ENCODE measurements at places on chromosomes 4 and X.

GRCh38 chr4:71201817-71202576 is 136.8 kb upstream of the SLC4A4 start:
- DNase-seq, result no peak

GRCh38 chrX:103405009-103405333 is 28.6 kb downstream of the BEX3 start:
- DNase-seq, result no peak

DNA sequence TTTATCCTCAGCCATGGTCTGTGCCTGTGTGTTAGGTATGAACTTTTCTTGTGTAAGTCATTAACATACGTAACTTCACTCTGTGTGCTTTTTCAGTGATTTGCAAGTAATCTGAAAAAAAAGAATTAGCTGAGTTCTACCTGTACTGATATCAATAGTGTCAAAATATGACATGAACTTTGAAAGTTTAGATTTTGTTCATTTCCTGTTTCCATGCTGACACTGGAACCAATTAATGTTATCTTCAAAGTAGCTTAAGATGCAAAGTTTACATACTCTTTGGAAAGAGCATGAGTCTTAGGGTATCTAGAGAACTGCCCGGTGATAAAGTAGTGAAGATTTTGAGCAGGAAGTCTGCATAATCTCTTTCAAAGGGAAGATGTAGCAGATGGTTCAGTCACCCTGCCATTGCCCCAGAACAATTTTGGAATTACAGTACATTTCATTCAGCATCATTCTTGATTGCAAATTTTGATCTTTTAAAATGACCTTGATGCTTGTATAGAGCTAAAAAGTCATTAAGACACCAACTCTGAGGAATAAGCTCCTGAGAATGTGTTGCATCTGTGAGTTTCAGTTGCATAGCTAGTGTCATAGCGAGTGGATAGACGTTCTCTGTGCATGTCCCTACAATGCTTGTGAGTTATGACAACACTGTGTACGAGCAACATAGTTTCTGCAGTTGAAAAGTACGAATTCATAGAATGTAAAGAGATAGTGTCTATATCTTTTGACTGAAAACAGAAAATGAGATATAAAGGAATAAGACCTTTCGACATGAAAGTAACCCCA is 130.5 kb downstream of the PTTG2 start:
- no peak for DNase-seq

DNA sequence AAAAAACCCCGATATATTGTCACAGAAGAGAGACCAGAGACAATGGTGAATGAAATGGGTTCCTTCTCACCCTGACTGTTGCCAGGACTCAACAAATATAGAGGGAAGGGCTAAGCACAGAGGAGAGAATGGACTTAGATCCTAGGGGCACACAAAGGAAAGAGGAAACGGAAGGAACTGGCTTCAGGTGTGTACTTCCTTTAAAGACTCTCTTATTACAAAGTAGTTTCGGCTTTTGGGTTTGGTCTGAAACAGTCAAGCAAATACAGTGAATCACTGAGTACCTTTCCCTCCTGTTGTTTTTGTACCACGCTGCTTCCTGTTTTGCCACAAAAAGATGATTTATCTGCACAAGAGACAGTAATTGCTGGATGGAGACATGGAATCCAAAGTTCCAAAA is 46.1 kb upstream of the S100G start:
- no peak for DNase-seq

DNA sequence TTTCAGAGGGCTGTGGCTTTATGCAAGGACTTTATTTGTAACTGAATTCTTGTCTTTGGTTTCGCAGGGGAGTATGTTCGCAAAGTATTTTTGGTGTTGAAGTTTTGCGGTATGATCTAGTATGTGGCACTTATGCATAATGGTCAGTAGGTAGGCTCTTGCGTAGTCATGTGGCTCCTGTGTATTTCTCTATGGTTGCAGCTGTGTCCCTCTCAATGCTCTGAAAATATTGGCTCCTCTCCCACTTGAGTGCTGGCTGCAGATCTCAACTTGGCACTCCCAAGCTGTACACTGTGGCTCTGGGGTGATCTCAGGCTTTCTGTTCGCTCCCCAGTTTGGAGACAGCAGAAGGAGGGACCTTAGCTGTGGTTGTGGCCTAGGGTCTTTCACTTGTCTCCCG is 24.8 kb downstream of the ARMCX5 start:
- DNase-seq, result no peak

- DNase-seq, result no peak
Measured at GRCh38 chr4:10129196-10130177, 12.9 kb upstream of the WDR1 start.

GRCh38 chr4:1778642-1779392 is 14.3 kb upstream of the FGFR3 start:
- DNase-seq, result no peak

GRCh38 chrX:32937043-32937442 is 274.3 kb downstream of the DMD start:
- no peak for DNase-seq

DNA sequence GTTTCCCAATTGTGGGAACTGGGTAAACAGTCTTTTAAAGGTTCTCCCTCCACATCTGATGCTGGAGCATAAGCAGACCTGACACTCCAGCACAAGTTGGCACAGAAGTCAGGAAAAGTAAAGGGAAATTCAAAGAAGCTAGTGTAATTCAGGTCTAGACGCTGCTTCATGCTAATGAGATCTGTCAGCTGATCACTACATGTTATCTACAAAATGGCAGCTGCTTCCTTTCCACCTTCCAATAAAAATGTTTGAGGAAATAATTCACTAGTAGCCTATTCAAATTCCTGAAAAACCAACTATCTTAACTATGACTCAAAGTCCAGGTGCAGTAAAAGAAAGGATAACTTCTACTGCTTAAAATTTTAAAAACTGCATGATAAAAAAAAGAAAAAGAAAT is 29.3 kb downstream of the DCAF8L2 start:
- DNase-seq, result no peak

DNA sequence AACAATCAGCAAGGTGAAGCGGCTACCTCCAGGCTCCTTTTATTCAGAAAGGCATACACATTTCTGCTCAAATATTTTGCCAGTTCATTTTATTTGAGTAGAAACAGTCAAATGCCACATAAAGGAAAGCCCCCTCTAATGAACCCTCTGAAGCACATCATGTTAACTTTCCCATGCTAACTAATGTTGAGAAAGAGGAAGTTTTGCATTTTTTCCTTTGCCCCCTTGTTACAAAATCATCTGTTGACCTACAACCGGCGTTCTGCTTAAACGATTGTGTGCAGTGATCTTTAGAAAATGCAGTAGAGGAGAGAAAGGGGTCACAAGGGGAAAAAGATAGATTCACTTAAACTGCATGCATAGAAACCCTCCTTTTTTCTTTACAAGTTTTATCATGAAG is 25.2 kb upstream of the ATXN3L start:
- DNase-seq, result no peak

DNA sequence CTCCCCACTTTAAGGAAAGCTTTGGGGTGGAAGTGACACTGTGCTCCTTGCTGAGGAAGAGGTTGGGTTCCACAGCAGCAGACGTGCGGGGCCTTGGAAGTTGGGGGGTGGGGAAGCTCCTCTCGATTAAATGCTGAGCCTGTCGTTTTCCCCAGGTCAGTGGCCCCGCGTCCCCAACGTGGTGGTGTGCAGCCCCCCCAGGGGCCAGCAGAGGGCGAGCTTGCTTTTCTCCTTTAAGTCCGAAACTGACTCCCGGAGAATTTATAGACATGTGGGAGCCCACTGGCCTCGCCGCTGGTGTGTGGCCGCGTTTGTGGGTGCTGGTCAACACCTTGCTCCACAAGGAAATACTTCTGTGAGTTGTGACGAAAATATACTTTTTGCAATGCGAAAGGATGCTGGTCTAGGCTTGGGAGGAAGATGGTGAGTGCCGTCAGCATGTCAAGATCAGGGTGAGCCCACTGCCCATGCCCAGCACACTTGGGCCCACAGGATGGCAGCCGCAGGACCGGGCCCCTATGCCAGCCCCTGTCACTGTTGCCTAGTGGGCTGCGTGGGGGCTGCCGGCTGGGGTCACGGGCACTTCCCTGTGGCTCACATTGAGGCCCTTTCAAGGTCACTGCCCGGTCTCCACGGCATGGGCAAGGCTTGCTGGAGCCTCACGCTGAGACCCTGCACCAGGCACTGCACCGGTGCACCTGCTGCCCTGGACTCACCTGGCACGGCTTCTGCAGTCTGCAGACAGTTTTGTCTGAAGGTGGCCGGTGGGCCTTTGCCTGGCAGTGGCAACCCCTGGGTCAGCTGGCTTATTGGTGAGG is 9.4 kb downstream of the UVSSA start:
- peak; percentile 62 for DNase-seq

- DNase-seq, result no peak
Measured at GRCh38 chrX:85897362-85898126, 149.8 kb downstream of the CHM start.

DNA sequence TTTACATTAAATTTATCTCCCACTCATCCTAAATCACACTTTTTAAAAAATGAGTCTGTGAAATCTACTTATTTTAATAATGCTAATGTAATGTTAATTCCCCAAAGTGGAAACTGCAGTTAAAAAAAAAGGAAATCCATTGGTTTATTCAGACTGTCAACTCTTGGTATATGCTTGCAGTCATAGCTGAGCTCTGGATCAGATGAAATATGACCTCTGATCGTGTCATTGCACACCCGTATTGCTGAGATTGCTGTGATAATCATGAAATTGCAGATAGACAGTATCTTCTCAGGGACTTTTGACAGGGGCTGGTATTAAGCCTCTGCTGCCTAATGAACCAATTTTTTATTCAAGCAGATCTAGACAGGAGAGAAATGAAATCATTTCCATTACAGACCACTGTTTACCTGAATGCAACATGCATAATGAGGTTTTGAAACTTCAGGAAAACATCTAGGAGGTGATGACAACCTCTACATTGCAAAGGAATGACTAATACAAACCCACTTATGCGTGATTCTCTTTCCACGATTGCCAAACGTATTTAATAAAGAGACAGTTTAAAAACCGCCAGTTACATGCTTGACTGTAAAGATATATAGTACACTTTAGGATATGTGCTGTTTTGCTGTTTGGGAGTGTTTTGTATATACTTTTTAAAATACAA is 138.3 kb upstream of the PUDP start:
- no peak for DNase-seq

- no peak for DNase-seq
Measured at GRCh38 chrX:97367125-97367524, 483.4 kb downstream of the RPA4 start.

GRCh38 chr4:63348735-63349673 is 1060.2 kb downstream of the TECRL start:
- no peak for DNase-seq

DNA sequence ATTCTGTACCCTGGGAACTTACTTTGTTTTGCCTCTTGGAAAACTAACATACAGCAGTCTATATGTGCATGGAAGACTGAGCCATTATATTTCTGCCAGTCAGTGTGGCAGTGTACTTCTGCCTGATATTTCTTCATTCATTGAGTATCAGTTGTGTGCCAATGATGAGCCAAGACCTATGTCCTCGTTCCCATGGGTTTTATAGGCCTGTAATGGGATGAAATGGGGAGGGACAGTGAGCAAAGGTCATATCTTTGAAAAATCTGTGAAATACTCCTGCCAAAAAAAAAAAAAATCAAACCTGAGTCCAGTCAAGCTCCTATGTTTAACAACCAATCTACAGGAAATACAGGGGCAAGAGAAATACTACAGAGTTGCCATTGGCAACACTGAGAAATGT is 9.1 kb downstream of the NSD2 start:
- DNase-seq, result no peak

GRCh38 chr4:182973511-182973911 is 56.3 kb upstream of the DCTD start:
- DNase-seq, result no peak

- peak; percentile 2 for DNase-seq
Measured at GRCh38 chrX:138191998-138192397, 519.5 kb downstream of the FGF13 start.

DNA sequence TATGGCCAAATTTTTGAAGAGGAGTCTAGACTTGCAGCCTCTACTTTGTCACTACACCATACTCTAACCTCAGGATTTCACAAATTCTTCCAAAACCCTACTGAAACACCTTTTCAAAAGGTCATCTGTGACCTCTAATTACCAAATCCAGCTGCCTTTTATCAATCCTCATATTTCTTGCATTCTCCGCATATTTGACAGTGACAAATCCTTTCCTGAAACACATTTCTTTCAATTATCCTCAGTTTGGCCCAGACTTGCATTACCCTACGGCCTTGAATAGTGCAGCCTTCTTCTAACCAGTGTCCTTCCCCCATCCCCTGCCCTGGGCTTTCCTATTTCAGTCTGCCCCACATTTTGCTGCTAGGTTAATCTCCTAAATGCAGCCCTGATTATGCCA is 25.5 kb downstream of the MID2 start:
- DNase-seq, result no peak

GRCh38 chr4:81207828-81208227 is 7.2 kb downstream of the PRKG2 start:
- no peak for DNase-seq

- no peak for DNase-seq
Measured at GRCh38 chr4:78417603-78418002, 134.0 kb upstream of the ANXA3 start.

DNA sequence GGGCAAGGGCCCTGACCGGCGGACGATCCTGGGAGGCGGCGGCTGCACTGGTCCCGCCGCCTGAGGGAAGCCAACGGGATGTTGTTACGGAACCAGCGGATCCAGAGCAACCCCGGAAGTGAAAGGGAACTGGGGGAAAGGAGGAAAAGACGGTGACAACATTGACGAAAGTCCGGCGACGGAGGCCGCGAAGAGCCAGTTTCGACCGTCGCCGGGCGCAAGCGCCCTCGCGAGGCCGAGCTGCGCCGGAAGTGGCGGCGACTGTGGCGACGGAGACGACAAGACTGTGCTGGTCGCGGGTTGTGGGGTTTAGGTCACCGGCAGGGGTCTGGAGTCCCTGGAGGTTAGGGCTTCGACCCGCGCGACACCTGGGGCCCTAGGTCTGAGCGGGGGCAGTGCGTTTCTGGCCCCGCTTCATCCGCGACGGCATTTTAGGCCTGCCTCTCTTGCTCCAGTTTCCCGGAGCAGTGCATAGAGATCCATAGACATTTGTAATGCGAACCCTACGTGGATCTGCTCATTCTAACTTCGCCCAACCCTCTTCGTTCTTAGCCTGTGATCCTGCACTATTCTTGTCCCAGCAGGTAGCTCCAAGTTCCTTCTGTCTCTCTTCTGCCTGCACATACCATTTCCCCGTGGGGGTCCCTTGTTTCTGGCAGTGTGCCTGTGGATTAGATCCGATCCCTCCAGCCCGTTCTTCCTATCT is at the start of gene BOD1L1:
Gene BOD1L1 (minus strand): TSS at position 120 of the 706 bp plus-strand sequence. CDS start 138 bp downstream, outside the sequence.
- DNase-seq, result peak; percentile 98

- DNase-seq, result no peak
Measured at GRCh38 chr4:94435874-94436273, 15.9 kb upstream of the PDLIM5 start.

GRCh38 chr4:25531272-25531671 is 124.4 kb upstream of the SLC34A2 start:
- no peak for DNase-seq

DNA sequence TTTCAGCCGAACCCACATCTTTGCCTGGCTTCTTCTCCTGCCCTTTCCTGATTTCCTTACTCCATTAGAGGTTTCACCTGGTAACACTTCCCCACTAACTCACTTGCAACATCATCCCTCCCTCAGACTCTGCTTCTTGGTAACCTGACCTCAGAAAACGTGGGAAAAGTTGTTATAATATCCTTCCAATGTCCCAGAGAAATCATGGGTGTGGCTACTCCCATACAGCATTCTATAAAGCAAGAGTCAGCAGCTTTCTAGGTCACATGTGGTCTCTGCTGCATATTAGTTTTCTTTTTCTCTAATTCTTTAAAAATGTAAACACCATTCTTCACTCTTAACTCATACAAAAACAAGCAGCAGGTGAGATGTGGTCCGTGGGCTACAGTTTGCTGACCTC is 283.1 kb upstream of the MAOA start:
- DNase-seq, result no peak

- DNase-seq, result no peak
Measured at GRCh38 chr4:65973186-65973585, 302.9 kb upstream of the EPHA5 start.
